ENCODE measurements at places on chromosomes 4 and X.

GRCh38 chrX:118225711-118226428, 109.3 kb upstream of the KLHL13 start:
- no peak for DNase-seq

- no peak for DNase-seq
Measured at GRCh38 chr4:185405296-185405999, 8.8 kb downstream of the ANKRD37 start.

- DNase-seq, result no peak
Measured at GRCh38 chrX:12378706-12379105, 240.4 kb downstream of the FRMPD4 start.

GRCh38 chrX:2614911-2615310, 76.2 kb upstream of the CD99 start:
- DNase-seq, result no peak

- DNase-seq, result no peak
Measured at GRCh38 chr4:69776696-69777095, 16.3 kb upstream of the SULT1B1 start.

DNA sequence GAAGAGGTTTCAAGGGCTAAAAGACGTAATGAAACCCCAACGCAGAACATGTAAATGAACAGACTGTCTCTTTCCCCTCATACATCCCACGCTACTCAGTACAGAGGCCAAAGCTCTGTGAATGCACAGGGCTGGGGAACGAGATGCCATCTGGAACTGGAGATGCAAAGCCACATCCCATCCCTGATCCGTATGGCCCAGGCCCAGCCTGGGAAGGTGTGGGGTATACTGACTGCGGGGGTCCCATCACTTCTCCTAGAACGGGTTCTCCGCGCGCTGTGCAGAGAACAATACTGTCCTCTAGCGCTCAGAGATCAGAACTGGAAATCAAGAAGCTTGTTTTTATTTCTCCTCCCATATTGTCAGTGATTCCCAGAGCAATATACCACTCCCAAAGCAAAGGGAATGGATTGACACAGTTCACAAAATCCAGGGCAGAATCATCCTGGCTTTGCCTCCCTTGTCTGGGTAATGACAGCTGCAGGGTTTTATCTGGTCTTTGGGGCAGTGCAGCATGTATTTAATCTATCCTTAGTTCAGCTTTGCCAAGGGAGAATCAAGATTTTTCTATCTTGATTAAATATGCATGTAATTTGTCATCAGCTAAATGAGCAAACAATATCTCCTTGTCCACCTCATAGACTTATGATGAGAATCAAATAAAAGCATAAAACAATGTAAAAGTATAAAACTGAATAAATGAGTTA, 47.3 kb upstream of the TLR3 start:
- no peak for DNase-seq

DNA sequence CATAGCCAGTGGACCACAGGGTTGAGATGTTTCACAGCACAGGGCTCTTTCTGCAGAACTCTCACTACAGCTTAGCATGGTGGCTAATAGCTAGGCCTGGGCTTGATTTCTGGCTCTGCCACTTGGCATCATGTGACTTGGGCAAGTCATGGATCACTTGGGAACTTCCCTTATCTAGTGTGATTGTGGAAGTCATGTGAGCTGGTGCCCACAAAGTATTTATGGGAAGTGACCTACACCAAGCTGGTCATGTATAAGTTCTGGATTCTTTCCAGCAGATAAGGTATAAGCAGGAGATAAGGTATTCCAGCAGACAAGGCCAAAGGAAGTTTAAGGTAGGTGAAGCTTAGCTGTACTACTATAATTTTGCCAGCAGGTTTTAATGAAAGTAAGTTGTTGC, 61.0 kb downstream of the REELD1 start:
- DNase-seq, result no peak

Data from activated gamma-delta T cell (primary cell).